ENCODE measurements at places on chromosomes 7 and 10. TPM values are rescaled to one million over a fixed set of nuclear protein-coding genes. Genes with fewer than 3 reads are reported as not detected.

DNA sequence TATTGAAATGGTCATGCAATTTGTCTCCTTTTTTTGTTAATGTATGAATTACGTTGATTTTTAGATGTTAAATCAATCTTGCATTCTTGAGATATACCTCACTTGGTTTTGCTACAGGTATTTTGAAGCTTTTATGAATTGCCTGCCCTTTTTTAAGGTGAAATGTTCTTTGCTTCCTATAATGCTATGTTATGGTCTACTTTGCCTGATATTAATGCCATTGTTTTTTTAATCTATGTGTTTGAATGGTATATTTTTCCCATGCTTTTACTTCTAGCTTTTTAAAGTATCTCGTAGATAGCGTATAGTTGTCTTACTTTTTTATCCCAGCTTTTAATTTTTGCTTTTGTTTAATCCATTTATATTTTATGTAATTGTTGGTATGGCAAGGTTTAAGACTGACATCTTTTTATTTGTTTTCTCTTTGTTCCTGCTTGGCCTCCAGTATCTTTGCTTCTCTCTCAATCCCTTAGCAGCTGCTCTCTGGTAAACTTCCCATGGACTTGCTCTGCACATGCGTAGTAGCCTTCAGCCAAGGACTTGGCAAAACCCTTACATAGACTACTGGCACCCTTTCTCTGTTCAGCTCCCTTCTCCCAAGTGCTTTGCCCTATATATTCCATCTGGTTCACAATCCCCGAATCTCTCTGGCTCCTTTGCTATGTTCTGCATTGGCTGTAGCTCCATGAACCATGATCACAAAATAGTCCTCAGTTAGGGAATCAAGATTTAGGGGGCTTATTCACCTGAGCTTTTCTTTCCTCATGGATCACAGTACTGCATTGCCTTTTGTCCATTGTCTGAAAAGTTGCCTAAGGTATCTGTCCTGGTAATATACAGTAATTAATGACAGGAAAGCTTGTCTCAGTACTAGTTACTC, 8.4 kb downstream of the TRIM24 start:
- no peak for DNase-seq

DNA sequence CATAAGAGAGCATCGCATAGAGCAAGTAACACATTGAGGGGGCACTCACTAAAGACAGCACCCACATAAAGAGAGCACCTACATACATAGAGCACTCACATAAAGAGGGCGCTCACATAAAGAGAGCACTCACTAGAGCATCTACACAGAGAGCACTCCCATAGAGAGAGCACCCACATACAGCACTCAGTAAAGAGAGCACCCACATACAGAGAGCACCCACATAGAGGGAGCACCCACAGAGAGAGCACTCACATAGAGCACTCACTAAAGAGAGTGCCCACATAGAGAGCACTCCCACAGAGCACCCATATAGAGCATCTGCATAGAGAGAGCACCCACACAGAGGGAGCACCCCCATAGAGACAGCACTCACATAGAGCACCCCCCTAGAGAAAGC, 47.8 kb downstream of the INSIG1 start:
- no peak for DNase-seq

DNA sequence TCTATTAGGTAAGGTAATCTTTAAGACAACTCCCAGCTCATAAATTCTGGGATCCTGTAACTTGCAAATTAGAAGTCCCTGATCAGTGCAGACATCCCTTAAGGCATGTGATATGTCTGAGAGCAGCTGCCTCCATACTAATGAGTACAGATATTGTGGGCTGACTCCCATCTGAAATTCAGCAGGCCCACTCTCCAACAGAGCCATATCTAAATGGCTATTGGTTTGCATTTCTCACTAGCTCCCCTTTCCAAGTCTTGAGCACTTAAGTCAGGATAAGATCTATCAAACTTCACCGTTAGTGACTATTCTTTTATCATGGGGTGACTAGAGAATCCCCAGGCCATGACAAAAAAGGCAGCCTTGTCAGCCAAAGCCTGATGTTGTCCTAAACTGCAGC, 785.4 kb downstream of the IPMK start:
- DNase-seq = no peak

DNA sequence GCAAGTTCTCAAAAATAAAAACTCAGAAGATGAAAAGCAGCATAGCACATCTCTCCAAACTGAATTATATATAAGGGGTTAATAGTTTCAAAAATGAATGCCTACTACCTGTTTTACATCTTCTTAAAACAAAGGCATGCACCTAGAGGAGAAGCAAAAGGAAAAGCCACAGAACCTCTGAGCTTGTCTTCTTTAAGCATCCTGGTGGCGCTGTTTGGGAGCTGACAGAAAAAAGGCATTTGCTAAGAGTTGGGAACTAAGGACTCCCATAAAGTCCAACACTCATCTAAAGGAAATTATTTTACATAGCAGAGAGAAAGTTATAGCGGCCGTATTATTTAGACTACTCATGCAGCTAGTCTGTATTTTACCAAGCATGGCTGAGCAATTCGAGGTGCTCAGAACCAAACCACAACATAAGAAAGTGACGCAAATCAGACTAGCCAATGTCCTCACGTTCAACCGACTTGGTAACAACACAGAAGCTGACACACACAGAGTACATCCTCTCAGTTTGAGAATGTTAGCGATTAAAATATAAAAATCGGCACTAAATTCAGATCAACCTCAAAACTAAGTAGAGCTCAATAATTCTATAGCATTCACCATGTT, 38.8 kb downstream of the PTN start:
- no peak for DNase-seq

- no peak for DNase-seq
Measured at GRCh38 chr10:69580435-69580834, 7.2 kb upstream of the NEUROG3 start.

The NPY gene
- total RNA-seq = not detected

The EPDR1 gene
- total RNA-seq = 13.6 TPM

The C10orf67 gene
- not detected for total RNA-seq

All from mucosa of descending colon (tissue), 3 donors.